ENCODE measurements at places on chromosomes 1 and 21.

GRCh38 chr1:245915406-245915805, 591.7 kb downstream of the SMYD3 start:
- DNase-seq: no peak

GRCh38 chr1:233982827-233983518, 78.5 kb downstream of the SLC35F3 start:
- no peak for DNase-seq

DNA sequence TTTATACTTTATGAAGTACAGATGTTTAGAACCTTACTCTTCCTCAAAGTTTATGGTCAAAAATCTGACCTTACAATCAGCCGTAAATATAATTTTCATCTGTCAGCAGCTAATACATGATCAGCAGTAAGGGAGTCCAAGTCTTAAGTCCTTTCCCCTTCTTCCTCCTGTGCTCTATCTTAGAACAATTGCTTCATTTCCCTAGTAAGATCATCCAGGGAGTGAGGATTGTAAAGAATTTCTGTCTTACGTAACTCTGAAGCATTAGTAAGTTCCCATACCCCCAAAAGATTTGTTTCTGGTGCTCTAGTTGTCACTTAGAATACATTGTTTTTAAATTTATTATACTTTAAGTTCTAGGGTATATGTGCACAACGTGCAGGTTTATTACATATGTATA, 2.1 kb downstream of the SETDB1 start:
- DNase-seq: no peak

- no peak for DNase-seq
Measured at GRCh38 chr1:71796006-71796405, 486.3 kb downstream of the NEGR1 start.

DNA sequence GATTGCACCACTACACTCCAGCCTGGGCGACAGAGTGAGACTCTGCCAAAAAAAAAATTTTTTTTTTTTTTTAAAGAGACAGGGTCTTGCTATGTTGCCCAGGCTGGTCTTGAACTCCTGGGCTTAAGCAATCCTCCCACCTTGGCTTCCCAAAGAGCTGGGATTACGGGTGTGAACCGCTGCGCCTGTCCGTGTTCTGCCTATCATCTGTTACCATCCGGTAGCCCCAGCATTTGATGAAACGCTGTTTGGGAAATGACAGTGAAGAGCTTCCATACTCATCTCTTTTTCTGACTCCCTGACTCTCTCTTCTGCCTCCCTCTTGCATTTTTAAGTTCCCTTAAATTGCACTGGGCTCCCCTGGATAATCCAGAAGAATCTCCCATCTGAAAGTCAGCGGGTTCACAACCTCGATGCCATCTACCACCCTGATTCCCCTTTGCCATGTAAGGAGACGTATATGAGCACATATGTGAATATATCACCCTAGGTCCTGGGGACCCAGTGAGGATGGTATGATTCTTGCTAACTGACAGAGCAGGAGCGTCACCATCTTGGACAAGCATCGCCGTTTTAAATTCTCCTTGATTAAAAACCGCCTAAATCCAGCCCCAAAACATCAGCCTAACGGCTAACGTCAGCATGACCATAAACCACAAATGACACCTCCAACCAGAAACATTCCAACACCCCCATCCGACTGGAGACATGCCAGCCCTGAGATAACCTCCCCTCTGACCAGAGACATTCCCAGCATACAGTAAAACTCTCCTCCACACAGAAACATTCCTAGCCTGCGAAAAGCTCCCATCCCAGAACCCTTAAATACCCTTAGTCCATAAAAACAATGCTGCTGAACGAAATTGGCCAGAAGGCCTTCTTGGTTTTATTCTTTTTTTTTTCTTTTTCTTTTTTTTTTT, 12.4 kb downstream of the TNFRSF8 start:
- DNase-seq: no peak

DNA sequence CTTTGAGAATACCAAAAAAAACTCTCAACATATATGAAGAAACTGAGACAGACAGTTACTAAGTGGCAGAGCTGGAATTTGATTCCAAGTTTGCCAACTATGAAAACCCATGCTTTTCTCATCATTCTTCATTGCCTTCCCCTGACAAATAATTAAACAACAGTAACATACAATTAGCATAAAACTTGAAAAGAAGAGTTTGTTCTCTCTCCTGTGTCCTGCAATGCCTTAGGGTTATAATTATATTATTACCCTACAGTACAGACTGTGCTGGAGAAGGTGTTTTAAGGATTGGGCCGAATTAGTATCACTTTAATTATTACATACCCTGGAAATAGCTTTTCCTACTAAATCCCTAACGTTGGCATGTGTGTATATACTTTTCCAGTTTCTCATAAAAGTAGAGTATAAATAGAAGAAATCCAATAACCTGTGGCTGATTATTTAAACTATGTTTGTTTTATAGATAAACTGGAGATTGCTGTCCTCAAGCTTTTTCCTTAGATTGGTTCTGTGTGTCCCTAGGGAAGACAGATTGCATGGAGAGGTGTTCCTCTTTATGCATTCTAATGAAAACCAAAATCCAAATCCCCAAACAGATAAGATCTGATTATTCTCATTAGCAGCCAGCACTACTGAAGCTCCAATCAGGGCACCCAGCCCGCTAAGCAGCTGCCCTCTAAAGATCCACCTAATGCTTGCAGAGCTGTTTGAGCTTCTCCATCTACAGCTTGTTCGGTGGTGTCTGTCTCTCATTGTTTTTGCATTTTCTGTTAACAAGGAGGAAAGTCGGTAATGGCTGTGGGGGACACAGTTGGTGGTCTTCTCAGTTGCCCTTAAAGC, 156.3 kb downstream of the TM2D1 start:
- DNase-seq: no peak

GRCh38 chr1:61588736-61589672, 135.9 kb downstream of the TM2D1 start:
- peak; percentile 43 for DNase-seq

DNA sequence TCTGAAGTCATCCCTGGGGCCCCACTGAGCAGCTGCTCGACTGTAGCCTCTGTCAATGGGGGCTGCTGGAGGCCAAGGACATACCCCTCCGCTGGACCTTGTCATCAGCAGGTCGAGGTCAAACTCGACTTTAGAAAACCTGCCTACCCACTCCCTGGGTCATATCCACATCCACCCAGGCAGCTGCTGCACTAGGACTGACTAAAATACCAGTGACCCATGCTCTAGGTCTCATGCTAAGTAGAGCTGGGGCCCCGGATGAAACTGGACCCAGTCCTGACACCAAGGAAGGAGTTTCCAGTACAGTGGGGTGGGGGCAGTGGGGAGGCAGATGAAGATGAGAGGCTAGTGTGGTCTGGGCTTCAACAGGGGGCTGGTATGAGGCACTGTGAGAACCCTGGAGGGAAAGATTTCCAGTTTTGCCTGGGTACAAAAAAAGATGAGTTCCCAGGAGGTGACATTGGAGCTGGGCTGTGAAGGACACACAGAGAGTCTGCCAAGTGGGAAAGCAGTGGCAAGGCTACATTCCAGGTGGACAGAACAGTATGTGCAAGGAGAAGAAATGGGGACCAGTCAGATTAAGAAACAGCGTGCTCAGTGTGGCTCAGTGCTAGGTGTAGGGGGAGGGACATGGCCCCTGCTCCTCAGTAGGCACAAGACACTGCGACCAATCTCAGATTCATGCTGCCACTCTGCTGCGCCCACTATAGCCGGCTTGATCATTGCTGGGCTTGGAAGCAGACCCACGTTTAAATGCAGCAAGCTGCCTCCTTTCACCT, 12.4 kb downstream of the SLC2A1 start:
- DNase-seq: no peak

DNA sequence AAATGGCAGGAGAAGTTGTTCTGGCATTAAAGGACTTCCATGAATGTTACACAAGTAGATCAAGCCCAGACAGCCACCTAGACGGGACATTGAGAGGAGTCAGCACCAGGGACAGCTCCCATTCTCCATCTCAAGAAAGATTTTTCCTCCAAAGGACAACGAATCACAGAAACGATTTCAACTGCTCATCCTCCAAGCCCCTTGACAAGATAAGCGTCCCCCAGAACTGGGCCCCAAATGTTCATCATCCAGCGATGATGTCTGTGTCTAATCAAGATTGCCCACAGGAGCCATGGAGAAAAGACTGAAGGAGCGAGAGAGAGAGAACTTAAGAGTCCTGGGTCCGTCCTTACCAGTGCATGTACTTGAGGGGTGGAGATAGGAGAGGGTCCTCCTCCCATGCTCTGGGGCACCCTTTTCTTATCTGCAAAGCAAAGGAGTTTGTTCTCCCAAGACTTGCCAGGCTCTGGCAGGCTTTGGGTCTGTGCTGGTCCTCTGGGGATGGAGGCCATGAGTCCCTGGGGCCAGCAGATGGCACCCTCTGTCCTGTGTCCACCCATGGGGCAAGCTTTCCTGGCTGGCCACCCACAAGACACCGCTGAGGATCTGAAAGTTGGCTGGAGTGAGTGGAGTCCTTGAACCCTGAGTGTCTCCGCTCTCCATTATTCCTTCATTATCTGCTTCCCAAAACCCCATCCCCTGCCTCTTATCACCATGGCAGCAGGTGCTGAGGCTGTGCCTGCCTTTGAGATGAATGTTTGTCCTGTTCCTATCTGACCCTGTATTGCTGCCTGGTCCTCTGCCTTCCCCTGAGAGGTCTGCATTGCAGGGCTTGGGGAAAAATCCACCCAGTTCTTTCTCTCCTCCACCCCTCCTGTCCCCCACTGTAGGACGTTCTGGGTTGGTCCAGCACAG, 164.6 kb downstream of the ACTL8 start:
- no peak for DNase-seq

DNA sequence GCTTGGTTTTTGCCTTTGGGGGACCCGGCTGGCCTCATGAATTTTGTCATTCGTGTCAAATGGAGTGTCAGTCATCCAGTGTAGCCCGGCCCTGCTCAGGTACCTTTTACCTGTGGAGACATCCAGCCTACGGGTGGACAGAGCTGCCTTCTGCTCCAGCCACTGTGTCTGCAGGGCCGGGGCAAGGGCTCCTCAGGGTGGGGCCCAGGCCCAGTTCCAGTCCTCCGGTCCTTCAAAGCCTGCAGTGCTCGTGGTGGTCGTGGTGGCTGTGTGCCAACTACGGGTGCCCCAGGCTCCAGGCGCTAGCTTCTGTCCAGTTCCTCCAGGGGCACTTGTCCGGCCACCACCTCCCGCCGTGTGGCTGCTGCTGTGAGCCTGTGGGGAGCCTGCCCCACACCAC, 54.8 kb downstream of the TRIM11 start:
- DNase-seq: no peak

- no peak for DNase-seq
Measured at GRCh38 chr1:56578138-56578962, 1.0 kb downstream of the PLPP3 start.

- no peak for DNase-seq
Measured at GRCh38 chr1:24901791-24902470, 28.1 kb downstream of the RUNX3 start.

GRCh38 chr1:99544328-99544727, 101.6 kb upstream of the PALMD start:
- no peak for DNase-seq

- DNase-seq: no peak
Measured at GRCh38 chr1:224846119-224846907, 83.2 kb upstream of the DNAH14 start.

GRCh38 chr21:42161956-42162681, 56.8 kb upstream of the ABCG1 start:
- no peak for DNase-seq

DNA sequence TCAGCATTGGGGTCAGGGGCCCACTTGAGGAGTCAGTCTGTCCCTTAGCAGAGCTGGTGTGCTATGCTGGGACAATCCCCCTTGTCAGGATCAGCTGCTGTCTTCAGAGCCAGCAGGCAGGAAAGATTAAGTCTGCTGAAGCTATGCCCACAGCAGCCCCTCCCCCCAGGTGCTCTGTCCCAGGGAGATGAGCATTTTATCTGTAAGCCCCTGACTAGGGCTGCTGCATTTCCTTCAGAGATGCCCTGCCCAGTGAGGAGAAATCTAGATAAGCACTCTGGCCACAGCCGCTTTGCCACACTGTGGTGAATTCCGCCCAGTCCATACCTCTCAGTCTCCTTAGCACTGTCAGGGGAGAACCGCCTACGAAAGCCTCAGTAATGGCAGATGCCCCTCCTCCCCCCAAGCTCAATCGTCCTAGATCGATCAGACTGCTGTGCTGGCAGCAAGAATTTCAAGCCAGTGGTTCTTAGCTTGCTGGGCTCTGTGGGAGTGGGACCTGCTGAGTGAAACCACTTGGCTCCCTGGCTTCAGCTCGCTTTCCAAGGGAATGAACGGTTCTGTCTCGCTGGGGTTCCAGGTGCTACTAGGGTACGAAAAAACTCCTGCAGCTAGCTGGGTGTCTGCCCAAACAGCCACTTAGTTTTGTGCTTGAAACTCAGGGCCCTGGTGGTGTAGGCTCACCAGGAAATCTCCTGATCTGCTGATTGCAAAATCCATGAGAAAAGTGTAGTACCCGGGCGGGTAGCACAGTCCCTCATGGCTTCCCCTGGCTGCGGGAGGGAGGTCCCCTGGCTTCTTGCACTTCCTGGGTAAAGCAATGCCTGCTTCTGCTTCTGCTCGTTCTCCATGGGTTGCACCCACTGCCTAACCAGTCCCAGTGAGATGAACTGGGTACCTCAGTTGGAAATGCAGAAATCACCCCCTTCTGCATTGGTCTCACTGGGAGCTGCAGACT, 25.1 kb upstream of the TP53BP2 start:
- DNase-seq: no peak

DNA sequence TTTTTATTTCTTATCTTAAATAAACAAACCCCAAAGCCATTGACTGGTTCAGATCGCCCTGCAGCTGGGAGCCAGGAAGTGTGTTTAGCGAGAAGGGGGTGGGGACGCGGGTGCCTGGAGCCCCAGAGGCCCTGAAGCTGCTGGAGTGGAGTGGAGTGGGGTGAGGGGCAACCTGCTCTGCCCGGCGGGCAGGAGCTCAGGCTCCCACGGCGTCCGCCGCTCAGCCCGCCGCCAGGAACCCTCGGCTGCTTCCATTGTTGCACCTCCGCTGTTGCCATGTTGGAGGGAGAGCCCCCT, 673 bp downstream of the PIK3C2B start:
- DNase-seq: peak; percentile 46

GRCh38 chr1:7287013-7287412, 484.1 kb upstream of the VAMP3 start:
- no peak for DNase-seq

- no peak for DNase-seq
Measured at GRCh38 chr1:34845131-34845901, 14.2 kb downstream of the SMIM12 start.

- DNase-seq: no peak
Measured at GRCh38 chr1:11059155-11059967, 457 bp downstream of the SRM start.

Data from CD4-positive, alpha-beta T cell treated with Interleukin-2 at 100 ng/mL for 4 hours (primary cell).